Ascending aorta (tissue), 2 donors: ENCODE measurements at places on chromosomes 3 and 15. TPM values are rescaled to one million over a fixed set of nuclear protein-coding genes. Genes with fewer than 3 reads are reported as not detected.

SH3BP5 gene
- 65.9 TPM for total RNA-seq

CCR3 gene
- total RNA-seq = not detected

HERC2 gene
- 42.7 TPM for total RNA-seq

ARNT2 gene
- 6.4 TPM for total RNA-seq

SMCO1 gene
- not detected for total RNA-seq

ISLR2 gene
- total RNA-seq = 0.64 TPM

- no peak for DNase-seq
These were observed 9.0 kb upstream of the GSK3B start for GRCh38 chr3:120103276-120103675.

- no peak for DNase-seq
These were observed 27.9 kb downstream of the AKAP13 start for GRCh38 chr15:85408270-85408746.

DNA sequence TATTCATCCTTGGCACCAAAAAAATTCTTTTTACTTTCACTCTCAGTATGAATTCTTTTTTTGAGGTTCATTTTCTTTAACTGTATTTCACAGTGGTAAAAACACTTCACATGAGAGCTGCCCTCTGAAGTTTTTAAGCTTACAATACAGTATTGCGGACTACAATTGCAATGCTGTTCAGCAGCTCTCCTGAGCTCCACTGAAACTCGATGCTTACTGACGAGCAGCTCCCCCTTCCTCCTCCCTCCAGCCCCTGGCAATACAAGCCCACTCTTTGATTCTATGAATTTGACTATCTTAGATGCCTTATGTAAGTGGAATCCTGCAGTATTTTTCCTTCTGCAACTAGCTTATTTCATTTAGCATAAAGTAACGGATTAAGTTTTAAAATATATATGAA lies 183.4 kb downstream of the ADAMTS17 start:
- DNase-seq = no peak

DNA sequence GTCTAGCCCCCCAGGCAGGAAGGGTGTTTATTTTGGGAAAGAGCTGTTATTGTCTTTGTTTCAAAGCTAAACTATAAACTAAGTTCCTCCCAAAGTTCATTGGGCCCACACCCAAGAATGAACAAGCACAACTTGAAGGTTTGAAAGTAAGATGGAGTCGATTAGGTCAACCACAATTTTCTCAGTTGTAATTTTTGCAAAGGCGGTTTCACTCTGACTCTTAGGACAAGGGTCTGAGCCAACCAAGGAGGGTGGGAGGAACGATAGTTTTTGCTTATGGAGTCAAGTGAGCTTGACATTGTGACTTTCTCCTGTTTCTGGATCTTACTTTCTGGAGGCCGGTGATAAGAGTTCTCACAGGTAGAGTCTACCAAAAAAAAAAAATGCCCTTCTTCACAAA lies 5.8 kb upstream of the ZNF770 start:
- no peak for DNase-seq

- DNase-seq = no peak
These were observed 21.9 kb upstream of the CACNA2D2 start for GRCh38 chr3:50525191-50525910.

DNA sequence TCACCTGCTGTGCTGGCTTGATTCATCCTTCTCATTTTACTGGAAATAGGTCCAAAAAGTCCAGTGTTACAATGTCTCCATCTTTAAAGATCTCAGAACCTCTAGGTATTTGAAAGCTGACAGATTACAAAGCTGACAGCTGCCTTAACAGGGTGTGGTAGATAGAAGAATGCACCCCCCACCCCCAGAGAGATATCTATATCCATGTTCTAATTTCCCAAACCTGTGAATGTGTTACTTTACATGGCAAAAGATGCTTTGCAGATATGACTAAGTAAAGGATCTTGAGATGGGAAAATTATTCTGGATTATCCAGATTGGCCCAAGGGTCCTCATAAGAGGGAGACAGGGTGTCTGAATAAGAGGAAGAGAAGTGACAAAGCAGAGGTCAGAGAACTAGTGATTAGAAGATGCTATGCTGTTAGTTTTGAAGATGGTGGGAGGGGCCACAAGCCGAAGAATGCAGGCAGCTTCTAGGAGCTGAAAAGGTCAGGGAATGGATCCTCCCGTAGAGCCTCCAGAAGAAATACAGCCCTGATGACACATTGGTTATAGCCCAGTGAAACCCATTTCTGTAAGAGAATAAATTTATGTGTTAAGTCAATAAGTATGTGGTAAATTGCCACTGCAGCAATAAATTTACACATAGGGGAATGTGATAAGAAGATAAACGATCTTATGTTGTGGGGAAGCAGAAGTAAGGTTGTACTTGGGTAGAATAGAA lies 21.5 kb upstream of the FSTL1 start:
- no peak for DNase-seq

- no peak for DNase-seq
These were observed 2.0 kb upstream of the TOPBP1 start for GRCh38 chr3:133663569-133664313.

- no peak for DNase-seq
These were observed 16.7 kb upstream of the ZNF280D start for GRCh38 chr15:56749982-56750381.

GRCh38 chr3:53705774-53706173 lies 140.4 kb downstream of the CHDH start:
- DNase-seq = no peak

DNA sequence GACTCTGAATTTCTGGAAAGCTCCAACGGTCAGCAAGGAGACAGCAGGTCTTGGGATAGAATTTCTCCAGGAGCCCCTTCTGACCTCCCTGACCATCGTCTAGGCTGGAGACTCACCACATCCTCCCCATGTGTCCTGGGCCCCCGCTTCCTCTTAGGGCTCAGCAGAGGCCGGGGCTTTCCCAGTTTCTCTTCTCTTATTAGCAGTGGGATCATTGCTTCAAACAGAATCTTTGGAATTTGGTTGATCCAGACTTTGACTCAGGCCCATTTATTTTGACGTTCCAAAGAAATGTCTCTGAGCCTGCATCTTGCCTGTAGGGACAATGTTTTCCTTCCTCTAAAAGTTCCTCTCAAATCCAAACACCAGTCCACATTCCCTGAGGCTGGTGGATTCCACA lies 38.4 kb upstream of the SLC6A6 start:
- no peak for DNase-seq
